ENCODE measurements at places on chromosomes 1 and 21.

- no peak for DNase-seq
These were observed 43.7 kb upstream of the ZNF281 start for GRCh38 chr1:200453553-200453905.

DNA sequence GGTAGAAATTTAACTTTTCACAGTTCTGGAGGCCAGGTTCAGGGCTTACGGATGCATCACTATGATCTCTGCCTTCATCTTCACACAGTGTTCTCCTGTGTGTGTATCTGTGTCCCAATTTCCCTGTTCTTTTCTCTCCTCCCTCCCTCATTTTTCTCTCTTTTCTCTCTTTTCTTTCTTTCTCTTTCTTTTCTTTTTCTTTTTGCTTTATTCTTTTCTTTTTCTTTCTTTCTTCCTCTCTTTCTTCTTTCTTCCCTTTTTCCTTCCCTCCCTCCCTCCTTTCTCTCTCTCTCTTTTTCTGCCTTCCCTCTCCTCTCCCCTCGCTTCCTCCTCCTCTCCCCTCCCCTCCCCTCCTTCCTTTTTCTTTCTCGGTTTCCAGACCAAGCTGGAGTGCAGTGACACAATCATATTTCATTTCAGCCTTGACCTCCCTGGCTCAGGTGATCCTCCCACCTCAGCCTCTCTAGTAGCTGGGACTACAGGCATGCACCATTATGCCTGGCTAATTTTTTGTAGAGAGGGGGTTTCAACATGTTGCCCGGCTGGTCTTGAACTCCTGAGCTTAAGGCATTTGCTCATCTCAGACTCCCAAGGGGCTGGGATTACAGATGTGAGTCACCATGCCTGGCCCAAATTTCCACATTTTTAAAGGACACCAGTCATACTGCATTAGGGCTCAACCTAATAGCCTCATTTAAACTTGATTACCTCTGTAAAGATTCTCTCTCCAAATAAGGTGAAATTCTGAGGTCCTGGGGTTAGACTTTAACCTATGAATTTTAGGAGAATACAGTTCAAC is 115.9 kb downstream of the HUNK start:
- no peak for DNase-seq

DNA sequence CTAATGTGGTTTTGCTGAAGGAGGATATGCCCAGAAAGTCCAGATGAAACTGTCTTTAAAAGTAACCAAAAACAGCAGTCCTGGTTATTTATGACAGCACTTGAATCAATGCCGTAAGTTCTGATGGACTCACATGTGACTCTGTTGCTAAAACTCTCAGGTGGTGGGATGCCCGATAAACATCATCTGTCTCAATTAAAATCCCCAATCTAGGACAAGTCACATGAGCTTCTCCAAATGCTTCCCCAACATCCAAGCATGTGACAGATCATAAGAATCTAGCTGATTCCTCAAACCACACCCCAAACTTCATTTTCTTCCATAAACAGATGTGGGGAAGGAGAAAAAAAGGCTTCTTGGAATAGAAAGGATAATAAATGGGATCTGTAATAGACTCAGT is 786 bp upstream of the CTSK start:
- DNase-seq: no peak

DNA sequence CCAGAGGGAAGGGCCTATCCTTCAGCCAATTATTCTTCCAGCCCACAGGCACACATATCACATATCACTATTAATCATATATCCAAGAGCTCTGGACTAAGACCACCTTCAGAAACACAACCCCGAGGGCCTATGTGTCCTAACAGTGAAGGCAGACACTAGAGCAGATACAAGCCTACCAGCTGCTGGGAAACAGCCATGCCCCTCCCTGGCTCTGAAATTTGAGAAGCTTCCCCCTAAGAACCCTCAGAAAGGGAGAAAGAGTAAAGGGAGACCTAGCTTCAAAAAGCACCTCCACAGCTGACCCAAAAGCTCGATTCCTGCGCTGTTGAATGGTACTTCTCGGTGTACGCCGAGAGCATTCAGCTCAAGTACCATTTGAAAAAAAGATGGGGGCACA is 17.4 kb downstream of the CNN3 start:
- no peak for DNase-seq

GRCh38 chr21:33642896-33643657 is 776 bp downstream of the ITSN1 start:
- no peak for DNase-seq

- no peak for DNase-seq
These were observed 53.9 kb downstream of the NENF start for GRCh38 chr1:212486619-212486975.

DNA sequence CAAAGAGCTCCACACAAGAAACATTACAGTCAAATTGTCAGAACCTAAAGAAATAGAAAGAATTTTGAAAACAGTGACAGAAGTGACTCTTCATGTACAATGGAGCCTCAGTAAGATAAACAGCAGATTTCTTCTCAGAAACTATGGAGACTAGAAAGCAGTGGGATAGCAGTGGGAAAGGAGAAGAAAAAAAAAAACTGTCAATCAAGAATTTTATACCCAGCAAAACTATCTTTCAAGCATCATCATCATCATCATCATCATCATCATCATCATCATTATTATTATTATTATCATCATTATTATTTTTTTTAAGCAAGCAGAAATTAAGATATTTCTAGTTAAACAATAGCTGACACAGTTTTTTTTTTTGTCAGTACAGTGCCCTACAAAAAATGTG is 24.2 kb downstream of the CEP170 start:
- DNase-seq: no peak

DNA sequence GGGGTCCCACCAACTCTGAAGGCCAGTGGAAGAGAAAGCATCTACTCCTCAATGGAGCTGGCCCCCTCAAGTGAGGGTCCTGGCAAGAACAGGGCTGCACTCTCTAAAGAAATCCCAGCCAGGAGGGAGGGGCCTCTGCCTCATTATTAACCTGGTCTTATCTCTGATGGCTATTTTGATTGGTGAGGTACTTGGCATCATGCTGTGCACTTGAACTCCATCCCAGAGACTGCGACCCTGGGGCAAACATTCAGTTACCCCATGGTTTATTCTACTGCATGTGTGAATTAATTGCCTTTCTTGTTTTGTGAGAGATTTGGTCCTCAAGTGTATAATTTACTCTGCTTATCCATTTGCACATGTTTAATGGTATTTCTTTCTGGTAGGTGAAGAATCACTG is 55.0 kb upstream of the ETV3 start:
- no peak for DNase-seq

DNA sequence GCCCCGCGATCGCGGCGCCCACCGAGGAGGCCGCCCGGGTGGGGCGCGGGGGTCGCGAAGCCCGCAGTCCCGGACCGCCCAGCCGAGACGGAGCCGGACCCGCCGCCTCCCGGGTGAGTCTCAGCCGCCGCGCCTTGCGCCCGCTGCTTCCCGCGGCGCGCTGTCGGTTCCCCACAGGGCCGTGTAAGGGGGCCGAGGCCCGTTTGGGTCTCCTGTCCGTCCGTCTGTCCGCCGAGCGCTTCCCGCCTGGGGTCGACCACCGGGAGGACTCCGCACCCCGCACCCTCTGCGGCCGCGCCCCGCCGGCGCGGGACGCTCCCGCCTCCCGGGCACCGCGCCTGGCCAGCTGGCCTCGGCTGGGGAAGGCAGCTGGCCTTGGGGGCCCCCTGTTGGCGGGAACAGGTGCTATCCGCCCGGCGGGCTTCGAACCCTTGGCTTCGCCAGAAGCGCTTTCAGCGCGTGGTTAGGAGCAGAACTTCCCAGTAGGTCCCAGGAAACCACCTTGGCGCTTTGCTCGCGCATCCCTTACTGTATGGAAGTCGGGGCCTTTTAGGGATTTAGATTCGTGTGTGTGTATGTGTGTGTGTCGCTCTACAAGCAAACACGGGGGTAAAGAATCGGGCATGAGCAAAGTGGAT is 414 bp downstream of the TMEM51 start:
- no peak for DNase-seq

DNA sequence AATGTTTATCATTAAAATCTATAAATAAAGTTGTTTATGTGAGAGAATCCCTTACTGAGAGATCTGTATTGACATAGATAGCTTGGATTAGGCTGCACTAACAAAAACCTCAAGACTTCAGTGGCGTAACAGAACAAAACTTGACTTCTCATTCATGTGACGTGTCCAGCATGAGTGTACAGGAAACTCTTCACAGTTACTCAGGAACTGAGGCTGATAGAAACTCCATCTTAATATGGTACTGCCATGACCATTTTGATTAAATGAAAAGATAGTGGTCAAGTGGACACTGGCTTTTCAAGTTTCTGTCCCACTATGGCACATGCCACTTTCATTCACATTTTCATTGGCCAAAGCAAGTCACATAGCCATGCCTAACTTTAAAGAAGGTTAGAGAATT is 3.7 kb downstream of the ST3GAL3 start:
- DNase-seq: no peak

- no peak for DNase-seq
These were observed 3.5 kb downstream of the OLFML2B start for GRCh38 chr1:162020150-162020549.

DNA sequence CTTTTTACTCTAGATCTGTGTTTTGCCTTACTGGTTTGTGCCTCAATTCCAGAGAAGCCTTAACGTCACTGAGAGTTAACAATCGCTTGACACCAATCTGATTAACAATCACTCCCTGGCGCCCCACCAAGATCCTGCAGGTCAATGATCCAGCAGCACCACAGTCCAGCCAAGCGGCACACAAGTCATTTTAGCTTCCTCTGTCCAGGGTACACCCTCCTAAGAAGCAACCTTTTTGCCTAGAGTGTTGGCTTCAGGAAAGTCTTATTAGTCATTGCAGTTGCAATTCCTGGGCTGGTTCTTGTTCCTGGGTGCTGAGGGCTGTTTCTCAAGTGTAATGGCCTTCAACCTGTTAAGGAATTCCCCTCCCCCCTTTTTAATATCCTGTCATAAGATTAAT is 323.0 kb upstream of the USP25 start:
- DNase-seq: no peak

- no peak for DNase-seq
These were observed 360.1 kb downstream of the BARHL2 start for GRCh38 chr1:90356991-90357390.

Measured in cortex of kidney (tissue), 1 donor.